ENCODE measurements at places on chromosomes 6 and 20.

- DNase-seq, result no peak
Measured at GRCh38 chr20:6919792-6920468, 152.4 kb downstream of the BMP2 start.

- DNase-seq, result no peak
Measured at GRCh38 chr6:147164761-147165160, 39.5 kb upstream of the STXBP5 start.

DNA sequence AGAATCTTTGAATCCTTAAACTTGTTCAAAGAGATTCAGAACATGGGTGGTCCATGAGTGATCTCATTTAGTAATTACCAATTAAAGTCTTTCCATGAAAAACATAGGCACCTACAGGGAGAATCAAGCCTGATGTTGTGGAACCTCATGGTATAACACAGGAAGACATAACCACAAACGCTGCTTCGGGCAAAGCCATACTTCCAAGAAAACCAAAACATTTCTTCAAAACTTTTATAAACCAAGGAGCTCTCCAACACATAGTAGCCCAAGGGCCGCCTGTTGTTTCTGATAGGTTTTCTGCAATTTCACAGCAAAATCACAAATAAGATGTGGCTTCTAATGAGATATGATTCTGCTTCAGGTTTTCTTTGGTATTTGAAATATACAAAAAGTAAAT, 2.5 kb downstream of the CHD6 start:
- DNase-seq, result no peak

DNA sequence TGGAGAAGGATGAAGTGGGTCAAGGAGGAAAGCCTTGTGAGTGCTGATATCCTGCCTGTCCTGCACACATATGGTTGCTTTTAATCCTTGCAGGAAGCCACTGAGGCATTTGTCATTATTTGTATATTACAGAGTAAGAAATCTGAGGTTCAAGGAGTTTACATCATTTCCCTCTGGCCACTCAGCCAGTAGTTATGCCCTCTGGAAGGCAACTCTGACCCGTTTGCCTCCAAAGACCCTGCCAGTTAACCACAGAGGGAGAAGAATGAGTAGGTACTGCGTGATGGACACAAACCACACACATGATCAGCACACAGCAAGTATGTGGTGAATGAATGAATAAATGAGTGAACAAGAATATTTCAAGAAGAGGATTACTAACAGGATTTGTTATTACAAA, 7.9 kb upstream of the FAM210B start:
- DNase-seq, result no peak

DNA sequence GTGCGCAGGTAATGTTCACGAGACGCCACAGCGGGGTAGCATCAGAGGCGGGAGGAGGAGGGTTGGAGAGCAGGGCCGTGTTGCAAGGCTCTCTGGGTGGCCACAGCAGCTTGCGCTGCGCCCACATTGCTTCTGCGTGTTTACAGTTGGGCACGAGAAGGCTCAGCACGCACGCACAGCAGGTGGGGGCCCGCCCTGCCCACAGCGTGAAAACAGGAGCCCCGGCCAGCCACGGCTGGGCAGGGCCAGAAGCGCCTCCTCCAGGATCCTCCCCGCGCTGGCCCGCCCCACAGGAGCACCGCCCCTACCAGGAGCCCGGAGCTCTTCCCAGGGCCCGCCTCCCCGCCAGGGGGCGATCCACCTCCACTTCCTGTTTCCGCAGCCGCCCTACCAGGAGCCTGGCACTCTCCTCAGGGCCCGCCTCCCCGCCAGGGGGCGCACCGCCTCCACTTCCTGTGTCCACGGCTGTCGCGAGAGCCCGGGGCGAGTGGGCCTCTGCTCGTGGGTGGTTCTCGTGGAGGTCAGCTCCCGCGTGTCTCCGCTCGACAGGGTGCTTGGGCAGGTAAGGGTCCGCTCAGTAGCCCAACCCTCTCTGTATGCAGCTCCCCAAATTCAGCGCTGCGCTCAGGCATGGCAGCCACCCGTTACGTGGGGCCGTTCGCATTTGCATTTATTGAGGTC, at the start of gene FAM50B:
Gene FAM50B (plus strand): TSS at position 449 of the 681 bp plus-strand sequence. CDS start 439 bp downstream, outside the sequence.
- DNase-seq, result no peak

DNA sequence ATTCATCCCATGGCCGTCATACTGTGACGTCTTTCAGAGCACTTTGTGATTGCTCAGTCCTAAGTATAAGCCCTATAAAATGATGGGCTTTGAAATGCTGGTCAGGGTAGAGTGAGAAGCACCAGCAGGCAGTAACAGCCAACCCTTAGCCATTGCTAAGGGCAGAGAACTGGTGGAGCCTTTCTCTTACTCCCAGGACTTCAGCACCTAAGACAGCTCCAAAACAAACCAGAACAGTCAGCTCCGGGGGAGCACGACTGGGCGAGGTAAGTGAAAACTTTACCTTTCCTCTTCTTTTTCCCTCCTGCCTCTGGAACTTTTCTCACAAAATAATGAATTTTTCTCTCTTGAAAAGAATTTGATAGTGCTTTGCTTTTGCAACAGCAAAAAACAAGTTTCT, at the start of gene VIP:
Gene VIP (plus strand): TSS at position 104 of the 400 bp plus-strand sequence. CDS start 1,381 bp downstream, outside the sequence.
- DNase-seq, result no peak

Measured in retinal pigment epithelial cell (primary cell).